ENCODE measurements at places on chromosomes 1 and 21. TPM values are rescaled to one million over a fixed set of nuclear protein-coding genes. Genes with fewer than 3 reads are reported as not detected.

- H3K27me3 ChIP-seq = no peaks in the 10 kb centered on the region
- H3K4me3 ChIP-seq = no peak overlapping the region
- no peaks in the 10 kb centered on the region for H3K4me1 ChIP-seq
- DNase-seq = no peak
These were observed 508.8 kb downstream of the PLPP3 start for GRCh38 chr1:56070601-56071000.

DNA sequence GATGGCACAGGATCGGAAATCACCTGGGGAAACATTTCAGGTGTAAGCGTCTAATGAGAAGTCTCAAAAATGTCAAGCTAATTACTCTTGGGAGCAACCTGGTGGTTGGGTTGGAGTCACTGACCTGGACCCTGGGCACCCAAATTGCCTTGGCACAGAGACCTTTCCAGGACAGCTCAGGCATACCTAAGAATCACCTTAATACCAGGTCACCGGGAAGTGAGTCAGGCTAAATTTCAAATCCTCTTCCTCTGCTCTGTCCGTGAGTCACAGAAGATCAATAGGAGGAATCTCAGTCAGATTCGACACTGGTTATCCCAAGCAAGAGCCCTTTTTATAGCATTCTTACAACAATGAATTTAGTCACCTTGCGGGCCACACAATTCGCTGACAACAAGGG lies 179.6 kb upstream of the CAMK1G start:
- no peaks in the 10 kb centered on the region for H3K36me3 ChIP-seq
- DNase-seq = no peak
- H3K4me1 ChIP-seq = no peaks in the 10 kb centered on the region
- no peak overlapping the region for H3K27ac ChIP-seq

GRCh38 chr21:26447932-26448475 lies 125.1 kb downstream of the CYYR1 start:
- no peak for DNase-seq
- H3K27me3 ChIP-seq = no peaks in the 10 kb centered on the region
- H3K4me1 ChIP-seq = no peaks in the 10 kb centered on the region
- no peak overlapping the region for H3K4me3 ChIP-seq
- H3K27ac ChIP-seq = no peak overlapping the region

GRCh38 chr1:115115521-115116161 lies 26.3 kb upstream of the TSPAN2 start:
- no peak for DNase-seq
- H3K27ac ChIP-seq = no peak overlapping the region
- H3K4me3 ChIP-seq = no peak overlapping the region
- peaks cover 6% of the 10 kb centered on the region for H3K4me1 ChIP-seq

The SUSD4 gene
- total RNA-seq = 0.60 TPM

- H3K27me3 ChIP-seq = no peaks in the 10 kb centered on the region
- no peaks in the 10 kb centered on the region for H3K4me1 ChIP-seq
- H3K27ac ChIP-seq = no peak overlapping the region
- H3K36me3 ChIP-seq = no peaks in the 10 kb centered on the region
- DNase-seq = no peak
These were observed 82.7 kb downstream of the CAMTA1 start for GRCh38 chr1:6867729-6868659.

DNA sequence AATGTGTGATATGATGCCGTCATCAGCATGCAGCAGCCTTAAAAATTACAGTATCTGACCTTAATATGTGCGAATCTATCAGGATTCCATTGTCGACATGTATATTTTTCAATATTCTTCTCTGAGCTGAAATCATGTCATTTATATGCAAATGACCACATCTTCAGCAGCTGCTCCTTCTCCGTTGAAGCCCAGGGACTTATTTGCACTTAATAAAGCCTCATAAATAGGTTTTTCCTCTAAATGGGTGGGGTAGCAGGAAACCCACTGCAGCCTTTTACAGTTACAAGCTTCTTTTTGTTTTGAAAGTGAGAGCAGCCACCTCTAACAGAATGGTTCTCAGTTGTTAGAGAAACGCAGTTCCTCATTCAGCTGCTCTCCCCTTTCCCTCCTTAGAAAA lies 178.8 kb upstream of the ZNF644 start:
- H3K27me3 ChIP-seq = no peaks in the 10 kb centered on the region
- H3K36me3 ChIP-seq = no peaks in the 10 kb centered on the region
- no peak for DNase-seq
- H3K27ac ChIP-seq = no peak overlapping the region

DNA sequence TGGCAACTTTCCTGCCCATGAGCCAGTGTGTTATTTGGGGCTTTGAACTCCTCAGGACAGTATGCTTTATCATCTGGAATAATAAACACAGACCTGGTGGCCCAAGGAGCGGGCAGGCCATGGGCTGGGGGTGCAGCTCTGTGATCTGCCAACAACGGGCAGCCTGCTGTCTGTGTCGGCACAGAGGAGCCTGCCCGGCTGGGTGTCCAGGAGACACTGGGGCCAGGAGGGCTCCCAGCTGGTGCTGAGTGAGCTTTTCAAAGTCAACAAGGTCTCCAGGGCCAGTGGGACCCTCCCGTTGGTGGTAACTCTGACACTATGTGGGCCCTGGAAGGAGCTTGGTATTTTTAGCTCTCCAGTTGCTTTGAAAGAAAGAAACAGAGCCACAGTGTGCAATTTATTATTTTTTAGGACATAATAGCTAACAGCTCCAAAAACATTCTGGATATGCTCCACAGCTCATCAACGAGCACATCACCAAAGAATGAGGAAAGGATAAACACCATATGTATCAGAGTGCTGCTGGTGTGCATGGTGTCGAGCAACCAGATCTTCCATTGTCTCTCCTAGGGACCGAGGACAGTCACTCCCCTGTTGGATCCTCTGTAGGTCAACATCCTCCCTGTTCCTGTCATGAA lies 488.7 kb upstream of the USP24 start:
- H3K27me3 ChIP-seq = no peaks in the 10 kb centered on the region
- no peak overlapping the region for H3K4me3 ChIP-seq
- H3K36me3 ChIP-seq = no peaks in the 10 kb centered on the region

The TNFRSF9 gene
- 2.6 TPM for total RNA-seq

GRCh38 chr1:44903011-44903680 lies 60.1 kb upstream of the PTCH2 start:
- H3K4me3 ChIP-seq = no peak overlapping the region
- no peaks in the 10 kb centered on the region for H3K4me1 ChIP-seq
- DNase-seq = no peak
- no peak overlapping the region for H3K27ac ChIP-seq
- no peaks in the 10 kb centered on the region for H3K27me3 ChIP-seq
- no peaks in the 10 kb centered on the region for H3K36me3 ChIP-seq

GRCh38 chr1:24696041-24696755 lies 49.0 kb upstream of the CLIC4 start:
- H3K4me3 ChIP-seq = no peak overlapping the region
- DNase-seq = no peak
- H3K27ac ChIP-seq = peak overlapping the region; percentile 67
- H3K36me3 ChIP-seq = no peaks in the 10 kb centered on the region
- H3K27me3 ChIP-seq = no peaks in the 10 kb centered on the region

DNA sequence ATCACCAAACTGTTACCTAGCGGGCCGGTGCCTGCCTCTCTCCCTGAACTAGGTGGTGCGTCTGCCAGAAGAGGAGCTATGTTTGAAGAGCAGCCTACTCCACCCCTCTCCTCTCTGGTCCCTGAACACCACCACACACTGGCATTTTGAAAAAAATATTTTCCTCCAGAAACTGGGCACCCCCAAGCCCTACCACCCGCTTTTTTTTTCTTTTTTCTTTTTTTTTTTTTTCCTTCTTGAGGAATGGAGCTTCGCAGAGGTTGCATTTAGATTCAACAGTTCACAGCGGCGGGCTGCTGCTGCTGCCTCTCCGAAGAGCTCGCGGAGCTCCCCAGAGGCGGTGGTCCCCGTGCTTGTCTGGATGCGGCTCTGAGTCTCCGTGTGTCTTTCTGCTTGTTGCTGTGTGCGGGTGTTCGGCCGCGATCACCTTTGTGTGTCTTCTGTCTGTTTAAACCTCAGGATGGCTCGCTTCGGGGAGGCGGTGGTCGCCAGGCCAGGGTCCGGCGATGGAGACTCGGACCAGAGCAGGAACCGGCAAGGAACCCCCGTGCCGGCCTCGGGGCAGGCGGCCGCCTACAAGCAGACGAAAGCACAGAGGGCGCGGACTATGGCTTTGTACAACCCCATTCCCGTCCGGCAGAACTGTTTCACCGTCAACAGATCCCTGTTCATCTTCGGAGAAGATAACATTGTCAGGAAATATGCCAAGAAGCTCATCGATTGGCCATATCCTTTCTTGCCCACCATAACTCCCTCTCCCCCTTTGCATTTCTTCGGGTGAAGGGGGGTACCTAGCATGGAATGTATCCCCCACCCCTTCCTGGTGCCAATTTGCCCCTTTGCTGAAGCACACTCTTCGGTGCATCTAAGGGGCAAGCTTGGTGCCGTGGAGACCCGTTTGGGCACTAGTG lies at the start of gene CACNA1E:
TSS of gene CACNA1E (plus strand) at position 233 of the 911 bp plus-strand sequence. CDS start at position 461, 228 bp downstream.
- no peak for DNase-seq
- no peak within 1 kb of the TSS for H3K27ac ChIP-seq
- H3K36me3 ChIP-seq = no peaks in the 10 kb centered on the region
- peaks cover 23% of the 10 kb centered on the region for H3K27me3 ChIP-seq
- no peaks in the 10 kb centered on the region for H3K4me1 ChIP-seq

DNA sequence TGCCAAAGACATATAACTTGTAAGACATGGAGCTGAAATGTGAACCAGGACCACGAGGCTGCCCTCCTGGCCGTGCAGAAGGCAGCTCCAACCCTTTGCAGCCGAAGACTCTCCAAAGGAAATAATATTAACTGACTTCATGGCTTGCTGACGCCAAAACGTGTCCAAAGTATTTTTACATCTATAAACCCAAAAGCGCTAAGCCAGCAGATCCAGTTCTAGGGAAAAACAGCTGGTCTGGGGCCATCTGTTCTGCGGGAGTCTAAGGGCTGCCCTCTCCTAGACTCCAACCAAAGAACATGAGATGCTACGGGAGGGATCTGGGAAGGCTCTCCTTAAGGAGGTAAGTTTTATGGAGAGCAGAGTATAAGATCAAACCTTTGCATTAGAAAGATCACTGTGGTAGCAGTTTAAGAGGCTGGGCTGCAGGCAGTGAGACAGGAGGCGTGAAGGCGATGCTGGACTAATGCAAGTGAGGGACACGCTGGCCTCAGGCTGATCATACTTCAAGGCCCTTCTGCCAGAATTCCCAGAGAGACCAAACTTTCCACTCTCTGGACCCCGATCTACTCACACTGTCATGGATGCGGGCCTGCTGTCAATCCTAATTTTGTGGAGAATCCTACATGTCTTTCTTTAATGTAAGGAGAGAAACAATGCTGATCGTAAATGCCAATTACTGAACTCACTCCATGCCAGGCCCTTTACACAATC lies 1.2 kb downstream of the TMEM53 start:
- DNase-seq = no peak
- H3K27me3 ChIP-seq = no peaks in the 10 kb centered on the region
- peak overlapping the region; percentile 94 for H3K27ac ChIP-seq
- H3K36me3 ChIP-seq = no peaks in the 10 kb centered on the region
- H3K4me3 ChIP-seq = peak overlapping the region; percentile 94
- peaks cover 37% of the 10 kb centered on the region for H3K4me1 ChIP-seq

The BCL10 gene
- total RNA-seq = 46.3 TPM

GRCh38 chr1:57206038-57206437 lies 217.8 kb downstream of the DAB1 start:
- DNase-seq = no peak
- no peak overlapping the region for H3K27ac ChIP-seq
- H3K27me3 ChIP-seq = no peaks in the 10 kb centered on the region
- no peak overlapping the region for H3K4me3 ChIP-seq

DNA sequence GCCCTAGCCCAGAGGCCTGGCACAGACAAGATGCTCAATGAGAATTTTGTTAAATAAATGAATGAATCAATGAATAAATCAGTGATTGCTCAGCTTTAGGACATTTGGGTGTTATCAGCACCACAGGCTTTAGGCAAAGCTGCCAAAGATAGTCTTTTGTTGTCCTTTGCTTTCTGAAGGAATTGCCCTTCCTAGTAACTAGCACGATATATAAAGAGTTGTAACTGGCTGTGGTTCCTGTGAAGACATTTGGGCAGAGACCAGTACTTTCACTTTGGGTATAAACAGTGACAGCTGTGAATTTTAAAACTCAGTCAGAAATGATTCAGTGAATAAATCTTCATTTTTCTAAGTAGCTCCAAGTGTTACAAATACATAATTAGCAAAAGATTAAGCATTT lies 13.3 kb downstream of the RNU5D-1 start:
- peaks cover 36% of the 10 kb centered on the region for H3K4me1 ChIP-seq
- no peak overlapping the region for H3K4me3 ChIP-seq
- H3K27ac ChIP-seq = no peak overlapping the region
- H3K27me3 ChIP-seq = no peaks in the 10 kb centered on the region

DNA sequence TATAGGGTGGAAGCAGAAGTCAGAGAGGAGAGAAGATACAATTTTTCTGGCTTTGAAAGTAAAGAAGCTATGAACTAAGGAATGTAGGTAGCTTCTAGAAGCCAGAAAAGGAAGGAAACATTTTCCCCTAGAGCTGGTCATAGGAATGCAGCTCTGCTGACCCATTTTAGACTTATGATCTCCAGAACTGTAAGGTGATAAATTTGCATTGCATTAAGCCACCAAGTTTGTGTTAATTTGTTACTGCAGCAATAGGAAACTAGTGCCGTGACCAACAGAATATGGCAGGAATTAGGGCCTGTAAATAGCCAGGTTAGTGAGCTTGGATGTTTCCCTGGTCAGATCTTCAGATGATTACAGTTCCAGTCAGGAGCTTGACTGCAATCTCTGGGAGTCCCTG lies 244.3 kb upstream of the C1orf105 start:
- H3K27ac ChIP-seq = no peak overlapping the region
- H3K4me1 ChIP-seq = peaks cover 5% of the 10 kb centered on the region
- no peaks in the 10 kb centered on the region for H3K36me3 ChIP-seq
- H3K27me3 ChIP-seq = no peaks in the 10 kb centered on the region

The HCN3 gene
- 2.0 TPM for total RNA-seq

All from natural killer cell (primary cell).